Neuronal stem cell (in vitro differentiated cells): ENCODE measurements at places on chromosomes 3 and 15.

DNA sequence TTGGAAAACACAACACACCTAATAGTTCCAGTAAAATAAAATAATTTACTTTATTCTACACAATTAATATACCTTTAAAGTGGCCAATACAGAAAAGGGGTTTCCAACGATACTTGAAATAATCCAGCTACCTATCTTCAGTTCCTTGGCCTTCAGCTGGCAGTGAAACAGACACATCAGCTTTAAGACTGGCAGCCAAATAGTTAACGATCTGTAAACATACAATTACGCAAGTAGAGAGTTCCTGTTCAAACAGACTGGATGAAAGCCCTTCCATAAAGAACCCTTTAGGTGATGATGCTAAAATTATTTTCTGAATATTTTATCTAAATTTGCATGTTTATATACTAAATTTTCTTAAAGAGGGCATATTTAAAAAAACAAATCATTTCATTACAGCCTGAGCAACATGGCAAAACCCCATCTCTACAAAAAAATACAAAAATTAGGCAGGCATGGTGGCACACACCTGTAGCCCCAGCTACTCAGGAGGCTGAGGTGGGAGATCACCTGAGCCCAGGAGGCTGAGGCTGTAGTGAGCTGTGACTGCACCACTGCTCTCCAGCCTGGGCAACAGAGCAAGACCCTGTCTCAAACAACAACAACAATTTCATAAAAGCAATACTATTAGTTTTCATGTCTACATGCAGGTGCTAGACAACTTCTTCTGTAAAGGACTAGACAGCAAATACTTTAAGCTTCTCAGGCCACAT lies 12.9 kb downstream of the DYNC1LI1 start:
- no peak for DNase-seq

DNA sequence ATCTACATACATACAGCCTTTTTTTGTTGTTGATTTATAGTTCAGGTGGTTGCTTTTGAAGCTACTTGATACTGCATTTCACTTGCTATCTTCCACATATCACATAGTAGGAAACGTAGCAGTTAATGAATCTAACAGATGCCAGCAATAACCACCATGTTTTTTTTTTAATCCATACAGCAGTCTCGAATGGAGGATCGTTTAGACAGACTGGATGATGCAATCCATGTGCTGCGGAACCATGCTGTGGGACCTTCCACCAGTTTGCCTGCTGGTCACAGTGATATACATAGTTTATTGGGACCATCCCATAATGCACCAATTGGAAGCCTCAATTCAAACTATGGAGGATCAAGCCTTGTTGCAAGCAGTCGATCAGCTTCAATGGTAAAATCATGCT lies 123.2 kb upstream of the CGNL1 start:
- DNase-seq = no peak

DNA sequence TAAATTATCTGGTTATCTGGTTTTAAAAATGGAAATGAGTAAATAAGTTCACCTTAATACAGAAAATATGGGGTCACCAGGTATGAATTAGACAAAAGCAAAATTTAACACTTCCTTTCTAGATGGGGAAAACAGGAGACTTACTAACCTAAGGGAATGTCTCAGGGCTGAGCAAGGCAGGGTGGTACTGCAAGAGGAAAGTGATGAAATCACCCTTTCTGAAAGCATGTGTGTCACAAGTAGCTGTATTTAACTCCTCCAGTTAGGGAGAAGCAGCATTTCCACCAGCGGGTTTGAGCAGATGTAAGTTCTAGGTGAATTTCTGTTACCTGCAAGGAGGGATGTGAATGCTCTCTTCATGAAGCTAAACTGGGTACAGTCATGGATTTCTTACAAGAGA lies 629.1 kb downstream of the MECOM start:
- no peak for DNase-seq

- DNase-seq = no peak
These were observed 126.7 kb upstream of the PHLDB2 start for GRCh38 chr3:111732252-111732879.

DNA sequence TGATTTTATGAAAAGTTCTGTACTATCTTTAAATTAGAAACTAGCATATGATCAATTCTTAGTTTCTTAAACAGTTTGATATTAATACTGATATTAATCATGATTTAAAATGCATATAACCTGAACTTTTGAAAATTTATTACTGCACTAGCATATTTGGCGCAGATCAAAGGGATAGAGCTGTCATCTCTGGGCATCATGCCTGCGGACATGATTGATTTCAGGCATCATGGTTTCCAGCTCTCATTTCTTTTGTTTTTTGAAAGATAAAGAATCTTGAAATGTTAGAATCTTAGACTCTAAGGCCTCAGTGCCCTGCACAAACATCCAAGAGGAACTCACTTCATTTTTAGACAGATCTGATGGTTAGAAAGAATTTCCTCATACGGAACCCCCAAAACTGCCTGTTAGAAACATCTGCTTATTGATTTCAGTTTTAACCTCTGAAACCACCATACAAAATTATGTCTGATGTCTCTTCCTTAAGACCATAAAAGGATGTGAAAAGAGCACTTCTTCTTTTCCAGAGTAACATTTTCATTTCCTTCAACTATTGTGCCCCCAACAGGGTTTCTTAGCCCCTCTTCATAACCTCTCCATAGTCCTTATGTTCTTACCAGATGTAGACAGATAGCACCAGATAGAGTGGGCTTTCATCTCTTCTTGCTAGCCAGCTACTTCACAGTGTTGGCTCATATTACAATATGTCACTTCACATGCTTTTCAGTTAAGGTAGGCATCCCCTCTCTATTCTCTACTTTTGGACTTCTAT lies 110.8 kb downstream of the BBX start:
- DNase-seq = no peak

GRCh38 chr3:45131201-45131600 lies 15.0 kb downstream of the CDCP1 start:
- DNase-seq = no peak

DNA sequence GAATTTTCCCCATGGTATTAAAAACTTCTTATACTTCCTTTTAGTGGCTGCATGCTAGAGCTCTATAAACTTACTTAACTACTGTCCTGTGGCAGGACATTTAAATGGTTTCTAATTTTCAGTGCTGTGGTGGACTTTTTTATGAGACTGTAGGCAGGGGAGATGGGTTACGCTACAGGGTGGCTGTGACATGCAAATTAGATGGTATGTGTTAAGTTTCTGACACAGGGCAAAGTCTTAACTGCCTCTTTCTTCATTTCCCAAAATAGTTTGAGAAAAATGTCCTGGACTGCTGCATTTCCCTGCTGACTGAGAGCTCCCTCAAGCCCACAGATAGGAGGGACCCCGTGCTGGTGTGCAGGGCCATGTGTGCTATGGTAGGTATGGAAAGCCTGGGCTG lies 22.0 kb downstream of the TGM4 start:
- DNase-seq = no peak

DNA sequence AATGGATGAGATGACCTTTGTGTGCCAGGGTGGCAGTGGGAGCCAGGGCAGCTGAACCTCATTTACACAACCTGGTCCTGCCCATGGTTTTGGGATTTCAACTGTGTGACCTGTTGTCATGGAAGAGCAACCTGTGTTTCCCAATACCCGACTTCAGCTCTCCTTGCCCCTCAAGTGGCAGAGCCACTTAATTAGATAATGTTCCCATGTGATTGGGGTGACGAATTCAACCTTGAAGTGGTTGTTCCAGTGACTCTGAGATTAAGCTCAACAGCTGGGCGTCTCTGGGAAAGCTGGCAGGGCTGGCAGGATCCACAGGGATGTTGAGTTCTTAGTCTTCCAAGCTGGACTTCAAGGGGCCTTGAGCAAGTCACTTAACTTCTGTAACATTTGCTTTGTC lies 71.0 kb downstream of the THSD4 start:
- DNase-seq = no peak

GRCh38 chr3:132004571-132004970 lies 30.2 kb downstream of the CPNE4 start:
- no peak for DNase-seq

- DNase-seq = no peak
These were observed 157.9 kb downstream of the FOXP1 start for GRCh38 chr3:71425491-71426071.

- DNase-seq = no peak
These were observed 57.1 kb downstream of the SNTN start for GRCh38 chr3:63709576-63709975.

- DNase-seq = no peak
These were observed 754 bp downstream of the B3GNT5 start for GRCh38 chr3:183253528-183254486.

DNA sequence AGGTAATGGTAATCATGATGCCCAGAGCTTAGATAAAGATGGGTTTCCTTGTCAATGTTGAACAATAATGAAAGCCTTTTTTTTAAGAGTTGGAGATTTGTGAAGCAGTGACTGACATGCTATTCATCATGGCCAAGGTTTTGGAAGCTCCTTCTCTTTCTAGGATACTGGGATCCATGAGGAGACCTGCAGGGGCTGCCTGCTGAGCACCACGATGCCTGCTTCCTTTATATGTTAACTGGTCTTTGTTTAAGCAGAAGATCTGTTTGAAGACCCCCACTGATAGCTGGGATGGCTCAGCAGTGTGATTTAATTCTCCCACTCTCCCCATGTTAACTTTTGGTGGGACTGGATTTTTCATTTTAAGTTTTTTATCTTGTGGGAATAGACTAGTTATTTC lies 15.8 kb downstream of the RBP1 start:
- DNase-seq = no peak

- no peak for DNase-seq
These were observed 227.2 kb upstream of the TBL1XR1 start for GRCh38 chr3:177424521-177424920.

DNA sequence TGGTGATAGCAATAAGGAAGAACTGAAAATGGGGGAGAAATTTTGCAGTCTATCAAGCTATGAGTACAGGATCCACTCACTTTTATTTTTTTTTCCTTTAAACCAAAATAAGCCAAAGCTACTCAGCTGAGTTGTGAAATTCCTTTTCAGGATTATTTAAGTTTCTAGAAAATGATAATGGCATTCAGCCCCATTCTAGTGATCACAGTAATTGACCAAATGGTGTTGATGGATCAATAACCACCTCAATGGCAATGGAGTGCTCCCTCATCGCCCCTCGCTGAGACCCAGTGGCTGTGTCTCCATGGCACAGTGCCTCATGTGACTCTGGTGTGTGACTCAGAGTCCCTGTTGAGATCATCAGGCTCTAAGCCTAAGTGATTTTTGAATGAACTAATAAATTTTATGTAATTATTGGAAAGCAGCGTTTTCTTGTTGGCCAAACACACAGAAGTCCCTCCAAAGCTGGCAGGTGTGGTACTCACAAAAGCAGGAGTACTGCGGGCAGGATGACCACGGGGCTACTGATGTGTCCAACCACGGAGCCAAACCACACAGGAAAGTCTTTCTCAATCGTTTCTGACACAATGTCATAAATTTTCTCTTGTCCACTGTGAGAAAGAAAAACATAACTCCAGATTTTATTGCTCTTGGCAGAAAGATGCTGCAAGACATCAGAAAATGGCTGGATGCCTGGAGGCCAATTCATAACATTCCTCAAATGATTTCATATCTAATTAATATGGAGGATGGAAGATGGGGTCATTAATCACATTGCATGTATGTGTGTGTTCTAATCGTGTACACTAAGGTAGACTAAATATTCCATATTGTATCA lies 14.4 kb upstream of the STARD5 start:
- no peak for DNase-seq

- no peak for DNase-seq
These were observed 23.5 kb downstream of the SYNM start for GRCh38 chr15:99128411-99128810.
